ENCODE measurements at places on chromosomes 12 and 14.
A peak's percentile ranks its signal among the peaks of the same experiment; 100 is the strongest.

GRCh38 chr14:51432302-51432948 is 192.4 kb downstream of the TMX1 start:
- DNase-seq: no peak

GRCh38 chr12:120438495-120439198 is 734 bp downstream of the COX6A1 start:
- DNase-seq: no peak

- DNase-seq: no peak
Measured at GRCh38 chr12:126537961-126538530, 1472.8 kb downstream of the AACS start.

GRCh38 chr14:96238676-96239265 is 17.2 kb upstream of the BDKRB1 start:
- DNase-seq: no peak

DNA sequence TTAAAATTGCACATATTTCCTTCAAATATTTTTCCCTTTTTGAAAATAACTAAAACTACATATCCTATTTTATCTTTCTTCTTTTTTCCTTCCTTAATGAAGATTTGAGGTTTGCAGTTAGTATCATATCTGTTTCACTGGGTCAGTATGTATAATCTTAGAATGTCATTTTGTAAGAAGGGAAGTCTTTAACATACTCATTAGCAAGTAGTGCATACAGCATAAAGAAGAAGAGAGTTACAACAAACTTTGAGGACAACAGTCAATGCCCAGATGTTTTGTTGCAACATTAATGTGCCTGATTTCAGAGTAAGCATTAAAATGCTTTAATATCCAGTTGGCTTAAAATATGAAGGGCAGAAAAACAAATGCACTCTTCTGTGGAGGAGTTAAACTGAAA is 176.9 kb upstream of the FBXO33 start:
- DNase-seq: no peak

- no peak for DNase-seq
Measured at GRCh38 chr12:113930249-113930648, 35.9 kb downstream of the RBM19 start.

DNA sequence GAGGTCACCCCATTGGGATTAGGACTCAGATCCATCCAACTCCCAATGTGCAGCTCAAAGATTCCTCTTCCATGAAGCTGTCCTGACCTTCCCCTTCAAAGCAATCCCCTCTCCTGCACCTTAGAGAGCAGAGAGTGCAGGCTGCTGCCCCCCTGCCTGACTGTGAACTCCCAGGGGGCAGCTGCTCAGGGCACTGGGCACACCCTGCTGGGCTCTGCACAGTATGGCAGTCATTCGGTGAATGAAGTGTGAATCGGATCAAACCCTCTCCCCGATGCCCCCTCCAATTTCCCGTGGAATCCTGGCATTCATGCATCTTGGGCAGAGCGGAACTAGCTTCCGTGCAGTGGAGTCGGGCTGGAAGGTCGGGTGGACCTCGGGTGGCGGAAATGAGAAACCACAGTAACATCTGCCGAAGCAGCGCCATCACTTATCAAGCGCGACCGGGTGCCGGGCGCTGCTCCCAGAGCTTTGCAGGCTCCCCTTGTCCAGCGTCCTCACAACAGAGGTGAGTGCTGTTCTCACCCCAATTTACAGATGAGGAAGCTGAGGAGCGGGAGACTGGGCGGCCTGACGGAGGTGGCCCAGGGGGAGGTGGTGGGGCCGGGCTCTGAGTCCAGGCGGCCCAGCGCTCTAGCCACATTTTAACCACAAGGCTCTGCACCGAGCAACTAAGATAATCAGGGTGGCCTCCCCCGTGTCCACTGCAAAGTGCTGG is 14.7 kb downstream of the GALNT9 start:
- DNase-seq: no peak

DNA sequence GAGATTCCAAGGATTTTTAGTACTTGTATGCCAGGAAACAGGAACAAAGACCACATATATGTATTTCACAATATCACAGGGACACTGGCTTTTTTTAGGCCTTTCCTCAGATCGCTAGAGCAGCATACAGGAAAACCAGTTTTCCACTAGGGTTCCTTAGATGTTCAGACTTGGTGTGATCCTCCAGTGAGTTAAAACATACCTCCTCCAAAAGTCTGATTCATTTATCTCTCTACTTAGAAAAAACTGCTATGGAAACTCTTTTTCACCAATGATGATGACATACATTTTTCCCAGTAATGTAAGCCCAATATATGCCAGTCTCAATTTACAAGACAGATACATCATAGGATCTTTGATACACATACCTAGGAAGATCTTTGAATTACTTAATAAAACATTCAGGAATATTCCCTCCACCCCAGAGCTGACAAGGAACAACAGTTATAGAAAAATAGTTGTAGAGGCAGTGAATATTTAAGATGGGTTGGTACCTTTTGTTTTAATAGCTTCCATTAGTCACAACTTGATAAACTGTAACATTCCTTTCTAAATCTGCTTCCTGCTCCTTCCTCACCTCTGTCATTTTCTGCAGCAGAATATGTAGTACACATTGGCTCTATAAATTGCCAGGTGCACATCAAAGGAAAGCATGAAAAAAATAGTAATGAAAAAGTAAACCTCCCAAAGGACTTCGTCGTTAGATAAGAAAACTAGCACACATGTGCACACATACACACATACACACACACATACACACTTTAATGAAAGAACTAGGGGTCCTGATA is 27.5 kb downstream of the BCAT1 start:
- no peak for DNase-seq

DNA sequence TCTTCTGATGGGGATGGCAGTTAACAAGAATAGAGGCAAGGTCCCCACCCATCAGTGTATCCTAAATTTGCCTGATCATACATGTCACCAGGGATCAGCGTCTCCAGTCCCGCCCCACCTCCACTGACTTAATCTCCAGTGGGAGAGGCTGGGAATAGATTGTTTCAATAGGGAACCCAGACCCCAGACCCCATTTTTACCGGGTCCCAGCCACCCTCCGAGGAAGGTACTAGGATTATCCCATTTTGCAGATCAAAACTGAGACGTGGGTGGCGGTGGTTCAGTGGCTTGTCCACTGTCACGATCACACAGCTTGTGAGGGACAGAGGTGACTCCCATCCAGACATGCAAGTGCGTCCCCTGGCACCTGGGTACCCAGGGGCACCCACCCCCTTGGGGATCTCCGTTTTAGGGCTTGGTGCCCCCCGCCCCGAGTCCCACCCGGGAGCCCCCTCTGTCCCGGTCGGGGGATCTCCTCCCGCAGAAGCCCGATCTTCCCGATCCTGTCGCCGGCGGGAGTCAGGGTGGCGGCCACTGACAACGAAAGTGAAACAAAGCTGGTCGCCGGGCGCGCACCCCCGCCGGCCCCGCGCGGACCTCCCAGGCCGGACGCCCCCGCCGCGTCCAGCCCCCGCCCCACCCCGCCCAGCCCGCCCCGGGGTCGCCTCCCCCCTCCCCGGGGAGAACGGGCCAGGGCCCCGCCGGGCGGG is 523 bp downstream of the WSB2 start:
- peak; percentile 41 for DNase-seq

- DNase-seq: no peak
Measured at GRCh38 chr12:26534071-26534470, 298.9 kb downstream of the ITPR2 start.

GRCh38 chr12:93727195-93727811 is 50.1 kb downstream of the CRADD start:
- no peak for DNase-seq

DNA sequence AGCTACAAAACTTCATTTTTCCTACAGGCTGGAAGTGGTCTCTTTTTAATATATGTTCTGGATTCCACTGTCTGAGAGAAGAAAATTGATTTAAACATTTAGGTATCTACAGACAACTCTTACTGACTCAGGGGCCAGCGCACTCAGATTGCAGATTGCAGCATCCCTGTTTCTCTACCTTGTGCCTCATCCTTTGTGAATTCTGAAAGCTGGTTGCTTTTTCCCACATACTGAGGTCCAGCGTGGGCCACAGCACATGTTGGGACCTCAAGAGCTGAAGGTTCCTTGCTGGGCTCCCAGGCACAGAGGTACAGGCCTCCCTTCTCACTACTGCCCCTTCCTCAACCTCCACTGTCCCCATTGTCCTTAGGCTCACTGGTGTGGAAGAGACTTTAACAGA is 101.7 kb upstream of the CCDC175 start:
- no peak for DNase-seq

- peak; percentile 74 for DNase-seq
Measured at GRCh38 chr12:55929306-55929791, 1.6 kb upstream of the DGKA start.

- DNase-seq: no peak
Measured at GRCh38 chr14:51603495-51603894, 48.2 kb upstream of the FRMD6 start.

DNA sequence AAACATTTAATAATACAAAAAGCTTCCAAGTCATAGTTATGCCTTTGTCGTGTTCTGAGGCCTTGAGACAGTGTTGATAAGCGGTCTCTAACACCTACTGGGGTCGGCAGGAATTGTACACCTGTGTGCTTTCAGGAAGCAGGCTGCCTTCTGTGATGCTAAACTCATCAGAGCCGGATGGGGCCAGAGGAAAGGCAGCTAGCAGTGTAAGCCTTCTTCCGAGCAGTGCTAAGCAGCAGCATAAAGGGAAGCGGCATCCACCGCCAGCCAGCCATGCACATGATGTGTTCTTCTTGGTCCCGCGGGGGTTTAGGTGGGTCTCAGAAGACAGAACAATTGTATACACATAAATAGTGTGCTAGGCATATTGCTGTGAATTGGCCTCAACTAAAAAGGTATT is 159.3 kb downstream of the SLC15A4 start:
- DNase-seq: no peak

DNA sequence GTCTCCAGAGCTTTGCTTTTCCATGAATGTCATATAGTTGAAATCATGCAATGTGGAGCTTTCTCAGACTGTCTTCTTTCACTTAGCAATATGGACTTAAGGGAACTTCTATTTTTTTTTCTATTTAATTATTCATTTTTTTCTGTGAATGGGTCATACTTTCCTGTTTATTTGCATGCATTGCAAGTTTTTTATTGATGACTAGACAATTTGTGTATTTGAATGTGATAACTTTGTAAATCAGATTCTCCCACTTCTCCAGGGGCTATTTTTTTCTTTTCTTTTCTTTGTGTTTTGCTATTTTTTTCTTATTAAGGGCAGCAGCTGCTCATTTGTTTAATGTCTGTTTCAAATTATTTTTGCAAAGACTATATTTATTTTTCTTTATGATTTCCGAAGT is 1019.8 kb upstream of the ATXN7L3B start:
- DNase-seq: no peak

- DNase-seq: no peak
Measured at GRCh38 chr14:26577711-26578110, 20.1 kb downstream of the NOVA1 start.

- no peak for DNase-seq
Measured at GRCh38 chr12:42322567-42322966, 3.3 kb downstream of the ZCRB1 start.

- no peak for DNase-seq
Measured at GRCh38 chr12:115840159-115840558, 437.3 kb downstream of the MED13L start.

- DNase-seq: no peak
Measured at GRCh38 chr12:89907659-89908058, 199.0 kb upstream of the ATP2B1 start.

GRCh38 chr12:64893961-64894360 is 69.5 kb downstream of the TBC1D30 start:
- DNase-seq: no peak

DNA sequence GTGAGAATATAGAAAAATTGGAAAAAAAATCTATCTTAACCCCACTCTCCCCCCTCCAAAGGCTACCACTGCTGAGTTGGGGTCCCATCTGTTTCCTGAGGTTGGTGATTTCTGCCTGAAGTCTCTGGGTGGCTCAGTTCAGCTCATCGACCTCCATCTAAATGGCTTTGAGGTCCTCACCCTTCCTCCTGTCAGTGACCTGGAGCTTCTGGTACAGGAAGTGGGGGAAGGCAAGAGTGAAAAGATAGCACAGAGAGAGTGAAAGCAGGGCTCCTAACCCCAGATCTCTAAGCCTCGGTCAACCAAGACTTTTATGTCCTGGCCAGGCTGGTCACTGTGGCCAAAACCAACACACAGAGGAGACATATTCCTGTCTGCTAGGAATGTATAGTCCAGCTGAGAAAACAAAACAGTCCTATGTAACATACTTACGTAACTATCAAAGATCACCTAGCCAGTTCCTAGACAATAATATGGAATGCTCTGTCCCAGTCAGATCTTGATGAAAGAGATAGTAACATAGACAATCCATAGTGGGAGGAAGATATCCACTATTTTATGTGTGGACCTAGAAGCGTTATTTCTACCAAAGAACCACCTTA is 12.3 kb upstream of the KRT73 start:
- no peak for DNase-seq

DNA sequence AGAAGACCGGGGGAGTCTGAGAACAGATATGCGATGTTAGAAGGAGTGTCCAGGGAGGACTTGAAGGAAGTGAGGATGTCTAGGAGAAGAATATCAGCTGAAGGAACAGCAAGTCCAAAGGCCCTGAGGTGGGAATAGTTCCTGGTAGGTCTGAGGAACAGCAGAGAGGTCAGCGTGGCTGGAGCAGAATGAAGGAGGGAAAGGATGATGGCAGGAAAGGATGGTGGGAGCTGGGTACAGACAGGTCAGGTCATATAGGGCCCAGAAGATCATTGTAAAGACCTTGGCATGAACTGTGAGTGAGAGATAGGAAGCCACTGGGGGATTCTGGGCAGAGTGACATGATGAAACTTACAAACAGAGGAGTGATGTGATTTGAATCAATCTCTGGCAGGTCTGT is 171.0 kb downstream of the ETV6 start:
- DNase-seq: no peak

DNA sequence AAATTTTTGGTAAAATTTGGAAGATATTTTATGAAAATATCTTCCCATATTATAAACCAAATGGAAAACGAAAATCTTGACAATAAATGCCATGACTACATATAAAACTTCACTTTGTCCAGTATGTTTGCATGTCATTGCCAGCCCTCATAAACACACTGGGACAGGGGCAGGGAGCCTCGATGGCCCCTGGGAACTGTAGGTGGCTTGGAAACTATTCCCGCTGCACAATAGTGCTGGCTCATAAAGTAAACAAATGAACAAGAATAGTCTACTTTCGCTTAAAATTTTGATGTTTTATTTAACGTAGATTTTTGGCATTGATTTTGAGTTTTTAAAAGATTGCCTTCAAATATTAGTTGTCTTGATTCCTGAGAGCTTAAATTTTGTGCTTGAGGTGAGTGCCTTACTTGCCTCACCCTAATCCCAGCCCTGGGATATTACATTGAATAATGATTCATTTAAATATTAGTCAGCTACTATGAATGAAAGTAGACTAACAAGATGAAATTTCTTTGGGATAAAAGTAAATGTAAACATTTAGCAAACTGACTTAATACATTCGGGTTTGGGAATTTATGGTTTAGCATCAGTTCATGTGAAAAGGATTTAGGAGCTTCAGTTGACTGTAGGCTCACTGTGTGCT is 74.0 kb upstream of the PKP2 start:
- DNase-seq: no peak

- DNase-seq: no peak
Measured at GRCh38 chr12:128402486-128403243, 135.7 kb downstream of the TMEM132C start.

Data from T-helper 2 cell (primary cell).